ENCODE measurements at places on chromosomes 5 and 9.

DNA sequence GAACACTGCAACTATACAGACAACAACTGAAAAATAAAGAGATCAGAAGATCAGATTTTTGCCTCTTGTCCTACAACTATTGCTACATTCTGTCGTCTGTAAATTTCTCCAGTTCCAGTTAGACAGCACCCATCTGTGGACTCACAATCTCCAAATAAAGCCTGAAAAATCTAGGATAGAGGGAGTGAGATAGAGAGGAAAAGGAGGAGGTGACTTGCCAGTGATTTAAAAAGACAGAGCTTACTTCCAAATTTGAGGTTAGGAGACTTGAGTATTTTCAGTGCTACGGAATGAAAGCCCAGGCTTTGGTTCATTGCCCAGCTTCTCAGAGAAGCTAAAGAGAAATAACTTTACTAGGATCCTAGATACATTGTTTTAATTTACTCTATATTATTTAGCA, 63.6 kb downstream of the PTCD2 start:
- no peak for DNase-seq

DNA sequence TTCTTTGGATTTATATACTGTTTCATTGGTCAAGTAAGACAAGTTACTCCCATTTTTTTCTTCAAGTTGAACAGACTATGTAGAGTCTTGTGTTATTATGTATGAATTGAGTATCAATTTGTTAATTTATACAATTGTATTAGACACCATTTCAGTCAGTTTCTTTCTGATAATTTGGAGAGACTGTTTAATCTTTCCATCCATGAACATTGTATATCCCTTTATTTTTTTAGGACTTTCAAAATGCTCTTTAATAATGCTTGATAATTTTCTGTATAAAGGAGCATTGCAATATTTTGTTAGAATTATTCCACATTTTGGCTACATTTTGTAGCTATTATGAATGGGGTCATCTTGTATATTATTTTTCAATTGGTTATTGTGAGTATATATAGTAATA, 69.1 kb upstream of the PJA2 start:
- no peak for DNase-seq

- DNase-seq: no peak
Measured at GRCh38 chr9:76820431-76820830, 56.2 kb downstream of the PCA3 start.

- DNase-seq: peak; percentile 43
Measured at GRCh38 chr5:179870403-179870903, 11.8 kb upstream of the MRNIP start.

- DNase-seq: no peak
Measured at GRCh38 chr5:44935262-44935661, 126.5 kb downstream of the MRPS30 start.

DNA sequence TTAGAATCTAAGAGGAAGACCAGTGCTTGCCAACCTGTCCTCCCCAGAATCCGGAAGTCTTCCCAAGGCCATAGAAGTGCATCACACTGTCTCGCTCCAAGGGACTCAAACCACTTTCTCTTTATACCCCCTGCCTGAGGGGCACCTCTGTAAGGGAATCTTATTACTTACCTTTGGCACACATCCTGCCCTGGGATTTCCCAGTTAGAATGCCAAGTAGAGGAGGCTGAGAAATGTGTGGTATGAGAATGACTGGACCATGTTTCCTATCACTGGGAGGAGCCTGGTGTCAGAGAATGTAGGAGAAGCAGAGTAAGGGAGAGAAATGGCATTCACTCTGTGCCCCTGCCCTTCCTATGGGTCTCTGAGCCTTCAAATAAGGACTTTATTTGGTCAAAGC, 85.8 kb downstream of the AOPEP start:
- DNase-seq: peak; percentile 70

DNA sequence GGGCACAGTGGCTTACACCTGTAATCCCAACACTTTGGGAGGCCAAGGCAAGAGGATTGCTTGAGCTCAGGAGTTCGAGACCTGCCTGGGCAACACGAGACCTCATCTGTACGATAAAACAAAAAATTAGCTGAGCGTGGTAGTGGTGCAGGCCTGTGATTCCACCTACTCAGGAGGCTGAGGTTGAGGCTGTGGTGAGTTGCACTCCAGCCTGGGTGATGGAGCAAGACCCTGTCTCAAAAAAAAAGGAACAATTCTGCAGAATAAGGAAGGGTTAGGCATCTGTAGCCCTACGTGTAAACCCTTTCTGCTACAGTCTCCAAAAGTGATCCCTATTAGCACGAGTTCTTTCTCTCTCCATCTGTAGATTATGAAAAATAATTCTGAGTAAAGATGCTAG, 19.9 kb downstream of the CDC26 start:
- no peak for DNase-seq

GRCh38 chr9:124045830-124046177, 34.2 kb downstream of the LHX2 start:
- DNase-seq: no peak

DNA sequence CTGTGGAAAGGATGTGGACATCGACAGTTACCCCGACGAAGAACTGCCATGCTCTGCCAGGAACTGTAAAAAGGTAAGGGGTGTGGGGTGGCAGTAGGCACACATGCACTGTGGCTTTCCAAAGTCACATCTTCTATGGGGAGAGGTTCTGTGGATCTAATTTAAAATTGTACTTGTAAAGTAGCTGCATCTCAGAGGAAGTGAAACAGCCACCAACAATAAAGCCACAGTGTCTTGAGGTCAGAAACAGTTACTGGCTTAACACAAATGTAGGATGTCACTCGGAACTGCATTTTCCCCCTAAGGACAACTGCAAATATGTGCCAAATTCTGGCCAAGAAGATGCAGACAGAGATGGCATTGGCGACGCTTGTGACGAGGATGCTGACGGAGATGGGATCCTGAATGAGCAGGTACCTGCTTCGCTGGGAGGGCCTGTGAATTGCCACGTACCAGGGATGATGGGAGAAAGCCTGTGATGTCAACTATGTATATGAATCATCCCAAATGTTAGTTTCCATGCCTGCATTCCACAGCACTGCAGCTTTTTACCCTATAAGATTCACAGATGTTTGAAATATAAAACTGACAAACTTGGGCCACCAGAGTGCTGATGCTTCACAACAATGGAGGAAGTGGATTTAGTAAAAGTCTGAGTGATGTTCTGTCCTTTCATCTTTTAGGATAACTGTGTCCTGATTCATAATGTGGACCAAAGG, 35.3 kb downstream of the THBS4 start:
- DNase-seq: no peak

GRCh38 chr5:62042007-62042406, 264.0 kb upstream of the KIF2A start:
- DNase-seq: no peak

DNA sequence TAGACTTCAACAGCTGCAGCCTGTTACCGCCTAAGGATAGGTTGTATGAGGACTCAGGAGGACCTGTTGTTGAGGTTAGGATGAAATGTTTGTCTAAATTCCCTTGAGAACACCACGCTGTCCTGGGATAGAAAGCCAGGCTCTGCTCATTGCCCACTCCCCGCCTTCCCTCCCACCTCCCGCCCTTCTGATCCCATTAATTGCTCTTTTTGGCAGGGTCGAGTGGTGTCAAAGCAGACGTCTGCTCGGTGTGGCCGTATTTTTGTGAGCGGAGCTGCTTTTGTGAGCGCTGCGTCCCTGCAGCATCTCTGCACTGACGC, 62.3 kb downstream of the SPATA31C2 start:
- no peak for DNase-seq

- DNase-seq: no peak
Measured at GRCh38 chr5:74393943-74394342, 246.6 kb downstream of the ENC1 start.

GRCh38 chr5:109611505-109611904, 78.2 kb upstream of the MAN2A1 start:
- DNase-seq: no peak
